ENCODE measurements at places on chromosomes 4 and X.

- DNase-seq = no peak
Observed at GRCh38 chr4:86675548-86675947, 81.4 kb downstream of the PTPN13 start.

DNA sequence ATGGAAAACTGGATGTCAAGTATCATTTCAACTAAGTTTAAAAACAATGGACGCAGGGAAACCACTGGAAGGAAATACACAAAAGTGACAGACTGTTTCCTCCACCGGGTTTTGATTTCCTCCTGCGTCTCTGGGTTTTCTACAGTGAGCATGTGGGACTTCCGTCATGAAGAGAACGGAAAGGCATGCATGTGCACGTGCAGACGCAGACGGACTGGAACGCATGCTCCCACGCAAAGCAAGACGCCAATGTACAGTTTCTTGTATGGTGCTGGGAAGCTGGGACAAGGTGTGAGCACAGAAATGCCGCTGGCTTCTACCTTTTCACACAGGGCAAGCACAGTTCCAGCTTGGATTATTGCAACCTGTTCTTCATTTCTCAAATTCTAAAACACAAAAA lies 30.3 kb upstream of the C4orf50 start:
- no peak for DNase-seq

GRCh38 chr4:26424838-26425237 lies 65.4 kb downstream of the CCKAR start:
- no peak for DNase-seq

- DNase-seq = no peak
Observed at GRCh38 chrX:7146020-7146702, 1.4 kb upstream of the STS start.

DNA sequence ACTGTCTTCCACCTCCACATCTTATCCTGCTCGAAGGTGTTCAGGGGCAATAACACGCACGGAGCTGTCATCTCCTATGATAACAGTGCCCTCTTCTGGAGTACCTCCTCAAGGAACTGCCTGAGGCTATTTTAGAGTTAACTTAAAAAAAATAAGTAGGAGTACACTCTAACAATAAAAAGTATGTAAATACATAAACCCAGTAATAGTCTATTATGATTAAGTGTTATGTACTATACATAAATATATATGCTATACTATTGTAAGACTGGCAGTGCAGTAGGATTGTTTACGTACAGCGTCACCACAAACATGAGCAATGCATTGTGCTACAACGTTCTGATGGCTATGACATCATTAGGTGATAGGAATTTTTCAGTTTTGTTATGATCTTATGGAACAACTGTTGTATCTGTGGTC lies 34.5 kb upstream of the TLR2 start:
- DNase-seq = no peak

DNA sequence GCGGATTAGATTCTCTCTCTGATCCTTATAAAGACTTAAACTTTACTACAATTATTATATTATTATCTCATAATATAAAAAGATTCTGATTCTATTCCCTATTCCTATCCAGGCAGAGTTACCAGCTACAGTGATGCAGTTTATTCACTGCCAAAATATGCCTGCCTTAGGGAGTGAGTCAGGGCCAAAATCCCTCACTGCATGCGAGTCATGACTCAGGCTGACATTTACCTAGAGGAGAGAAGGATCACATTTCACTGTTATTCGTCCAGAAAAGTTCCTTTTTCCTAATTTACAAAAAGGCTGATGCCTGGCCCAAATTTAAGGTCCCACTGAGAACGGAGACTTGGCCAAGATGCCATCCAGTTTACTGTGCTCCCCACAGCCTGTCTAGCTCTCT lies 168.5 kb upstream of the LDB2 start:
- no peak for DNase-seq

DNA sequence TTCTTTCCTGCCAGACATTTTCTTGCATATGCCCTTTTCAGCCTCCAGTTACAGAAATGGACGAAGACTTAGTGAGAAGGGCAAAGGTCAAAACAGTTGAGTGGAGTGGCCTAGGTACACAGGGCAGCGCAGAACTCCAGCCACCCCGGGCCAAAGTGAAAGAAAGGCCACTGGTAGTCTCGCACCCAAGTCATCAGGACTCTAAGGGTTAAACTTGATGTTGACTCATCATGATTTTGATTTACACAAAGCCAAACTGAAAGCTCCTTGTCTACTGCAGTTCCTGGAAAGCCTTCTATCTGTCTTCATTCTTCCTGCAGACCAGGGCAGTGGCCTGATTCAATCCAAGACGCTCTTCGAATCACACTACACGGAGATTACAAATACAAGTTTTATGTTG lies 2.6 kb upstream of the IL13RA1 start:
- DNase-seq = no peak

- no peak for DNase-seq
Observed at GRCh38 chr4:15238720-15239119, 189.1 kb upstream of the C1QTNF7 start.

GRCh38 chrX:43973249-43974099 lies at the start of gene NDP:
Gene NDP, minus strand, starts transcription at chrX:43973390. Its CDS starts 14,745 bp downstream, at chrX:43958645.
- DNase-seq = no peak

GRCh38 chrX:1673337-1673736 lies 58.5 kb downstream of the ASMT start:
- no peak for DNase-seq

- no peak for DNase-seq
Observed at GRCh38 chrX:42770566-42770965, 7.4 kb downstream of the PPP1R2C start.

Data from DMS153 (cell line).